ENCODE measurements at places on chromosomes 7 and 10.

GRCh38 chr7:37262181-37262580 is 186.5 kb downstream of the ELMO1 start:
- no peaks in the 10 kb centered on the region for H3K27me3 ChIP-seq
- no peaks in the 10 kb centered on the region for H3K36me3 ChIP-seq
- no peak overlapping the region for H3K27ac ChIP-seq
- no peak overlapping the region for H3K4me3 ChIP-seq

DNA sequence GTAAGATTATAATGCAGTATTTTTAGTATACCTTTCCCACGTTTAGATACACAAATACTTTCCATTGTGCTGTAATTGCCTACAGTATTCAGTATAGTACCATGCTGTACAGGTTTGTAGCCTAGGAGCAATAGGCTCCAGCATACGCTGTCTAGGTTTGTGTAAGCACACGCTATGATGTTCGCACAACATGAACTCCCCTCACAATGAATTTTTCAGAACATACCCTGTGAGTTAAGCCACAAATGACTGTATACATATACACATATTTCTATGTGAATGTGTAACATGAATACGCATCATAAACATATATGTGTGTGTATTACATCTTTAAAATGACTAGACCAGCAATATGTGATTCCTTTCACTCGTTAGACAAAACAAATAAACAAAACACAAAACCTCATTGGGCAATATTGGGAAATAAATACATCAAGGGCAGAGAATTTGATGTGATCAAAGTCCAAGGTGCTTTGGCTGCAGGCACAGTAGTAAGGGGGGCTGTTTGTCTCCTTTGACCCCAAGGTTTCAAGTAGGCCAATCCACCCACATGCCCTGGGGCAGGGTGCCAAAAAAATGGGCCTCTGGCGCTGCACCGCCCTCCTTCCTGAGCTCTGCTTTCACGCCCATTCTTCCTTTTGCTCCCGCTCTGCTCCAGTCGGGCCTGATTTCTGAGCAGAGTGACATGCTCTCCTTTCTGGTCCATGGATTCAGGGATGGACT is 33.9 kb downstream of the CHN2 start:
- no peaks in the 10 kb centered on the region for H3K4me1 ChIP-seq
- H3K27ac ChIP-seq: peak overlapping the region; percentile 72
- no peaks in the 10 kb centered on the region for H3K27me3 ChIP-seq
- no peaks in the 10 kb centered on the region for H3K36me3 ChIP-seq
- DNase-seq: peak; percentile 96
- H3K4me3 ChIP-seq: no peak overlapping the region

DNA sequence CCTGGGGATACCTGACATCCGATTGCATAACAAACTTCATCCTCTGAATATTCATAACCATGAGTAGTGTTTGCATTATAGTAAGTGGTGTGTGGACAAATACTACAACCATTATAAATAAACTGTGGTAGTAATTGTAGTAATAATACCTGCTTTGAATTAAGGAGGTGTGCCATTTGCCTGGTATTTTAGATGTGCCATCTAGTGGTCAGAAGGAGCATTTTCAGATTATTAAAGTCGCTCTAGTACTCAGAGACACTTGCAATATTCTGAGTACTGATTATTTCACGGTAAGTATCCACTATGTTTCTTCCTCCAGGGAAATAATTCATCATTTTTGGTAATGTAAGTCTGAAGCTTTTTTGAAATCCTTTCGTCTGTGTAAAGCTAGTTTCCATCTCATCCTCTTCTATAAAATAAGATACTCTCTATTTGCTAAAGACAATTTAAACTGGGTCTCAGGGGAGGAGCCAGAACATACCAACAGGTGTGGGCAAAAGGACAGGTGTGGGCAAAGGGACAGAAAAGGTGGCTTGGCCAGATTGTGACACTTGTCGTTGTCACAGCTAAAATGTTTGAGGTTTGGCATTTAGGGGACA is 115.3 kb upstream of the WDR11 start:
- no peak overlapping the region for H3K27ac ChIP-seq
- no peaks in the 10 kb centered on the region for H3K27me3 ChIP-seq
- H3K4me3 ChIP-seq: no peak overlapping the region
- DNase-seq: no peak
- no peaks in the 10 kb centered on the region for H3K4me1 ChIP-seq

DNA sequence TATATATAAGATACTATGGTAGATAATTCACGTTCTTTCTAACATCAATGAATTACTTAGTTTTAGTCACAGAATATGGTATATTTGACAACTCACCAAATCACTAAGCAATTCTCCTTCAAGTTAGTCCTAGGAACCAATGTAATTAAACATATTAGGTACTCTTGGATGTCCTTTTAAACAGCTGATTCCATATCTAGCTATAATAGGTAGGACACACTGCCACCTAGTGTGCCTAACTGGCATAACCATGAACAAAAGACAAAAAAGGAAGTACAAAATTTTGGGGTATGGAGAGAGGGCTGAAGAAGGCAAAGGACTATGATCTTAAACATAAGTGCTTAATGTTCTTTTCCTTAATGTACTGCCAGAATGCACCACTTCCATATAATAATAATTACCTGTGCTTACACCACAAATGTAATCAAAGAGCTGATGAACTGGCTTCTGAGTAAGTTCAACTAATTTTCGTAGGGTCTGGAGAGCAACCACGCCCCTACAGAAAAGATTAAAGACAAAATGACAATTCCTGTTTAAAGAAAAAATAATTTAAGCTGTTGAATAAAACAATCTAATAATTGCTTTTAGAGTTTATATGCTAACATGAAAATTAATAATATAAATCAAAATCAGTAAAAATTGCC is 28.7 kb downstream of the PNPLA8 start:
- no peak overlapping the region for H3K27ac ChIP-seq
- H3K36me3 ChIP-seq: peaks cover 22% of the 10 kb centered on the region
- H3K4me1 ChIP-seq: no peaks in the 10 kb centered on the region

- no peak overlapping the region for H3K27ac ChIP-seq
- H3K36me3 ChIP-seq: no peaks in the 10 kb centered on the region
- H3K4me3 ChIP-seq: no peak overlapping the region
- DNase-seq: no peak
- no peaks in the 10 kb centered on the region for H3K27me3 ChIP-seq
- H3K4me1 ChIP-seq: no peaks in the 10 kb centered on the region
Observed at GRCh38 chr10:76191336-76191735, 759.9 kb downstream of the LRMDA start.

- H3K27ac ChIP-seq: no peak overlapping the region
- DNase-seq: no peak
- H3K4me3 ChIP-seq: no peak overlapping the region
Observed at GRCh38 chr10:49830016-49830415, 67.9 kb upstream of the OGDHL start.

- no peak overlapping the region for H3K27ac ChIP-seq
- DNase-seq: no peak
- no peak overlapping the region for H3K4me3 ChIP-seq
Observed at GRCh38 chr7:21336743-21337142, 91.1 kb upstream of the SP4 start.

DNA sequence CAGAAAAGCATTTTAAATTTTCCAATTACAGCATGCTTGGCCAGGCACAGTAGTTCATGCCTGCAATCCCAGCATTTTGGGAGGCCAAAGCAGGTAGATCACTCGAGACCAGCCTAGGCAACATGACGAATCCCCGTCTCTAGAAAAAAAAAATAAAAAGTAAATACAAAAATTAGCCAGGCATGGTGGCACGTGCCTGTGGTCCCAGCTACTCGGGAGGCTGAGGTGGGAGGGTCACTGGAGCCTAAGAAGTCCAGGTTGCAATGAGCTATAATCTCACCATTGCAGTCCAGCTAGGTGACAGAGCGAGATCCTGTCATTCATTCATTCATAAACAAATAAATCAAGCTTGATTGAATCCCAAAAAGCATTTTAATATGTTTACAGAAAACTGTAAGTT is 234.9 kb downstream of the PARD3 start:
- no peak for DNase-seq
- no peak overlapping the region for H3K27ac ChIP-seq
- no peak overlapping the region for H3K4me3 ChIP-seq
- no peaks in the 10 kb centered on the region for H3K4me1 ChIP-seq
- no peaks in the 10 kb centered on the region for H3K27me3 ChIP-seq

GRCh38 chr7:7858559-7858958 is 110.0 kb upstream of the GLCCI1 start:
- no peak for DNase-seq
- no peaks in the 10 kb centered on the region for H3K27me3 ChIP-seq
- no peak overlapping the region for H3K27ac ChIP-seq
- no peaks in the 10 kb centered on the region for H3K36me3 ChIP-seq
- no peak overlapping the region for H3K4me3 ChIP-seq

- H3K27me3 ChIP-seq: no peaks in the 10 kb centered on the region
- no peaks in the 10 kb centered on the region for H3K4me1 ChIP-seq
- H3K27ac ChIP-seq: no peak overlapping the region
- H3K36me3 ChIP-seq: no peaks in the 10 kb centered on the region
Observed at GRCh38 chr7:143490717-143491306, 13.1 kb downstream of the TAS2R41 start.

- no peaks in the 10 kb centered on the region for H3K27me3 ChIP-seq
- no peak for DNase-seq
- H3K36me3 ChIP-seq: no peaks in the 10 kb centered on the region
- H3K27ac ChIP-seq: no peak overlapping the region
- no peak overlapping the region for H3K4me3 ChIP-seq
Observed at GRCh38 chr7:142611566-142612236, 137.6 kb upstream of the PRSS1 start.

DNA sequence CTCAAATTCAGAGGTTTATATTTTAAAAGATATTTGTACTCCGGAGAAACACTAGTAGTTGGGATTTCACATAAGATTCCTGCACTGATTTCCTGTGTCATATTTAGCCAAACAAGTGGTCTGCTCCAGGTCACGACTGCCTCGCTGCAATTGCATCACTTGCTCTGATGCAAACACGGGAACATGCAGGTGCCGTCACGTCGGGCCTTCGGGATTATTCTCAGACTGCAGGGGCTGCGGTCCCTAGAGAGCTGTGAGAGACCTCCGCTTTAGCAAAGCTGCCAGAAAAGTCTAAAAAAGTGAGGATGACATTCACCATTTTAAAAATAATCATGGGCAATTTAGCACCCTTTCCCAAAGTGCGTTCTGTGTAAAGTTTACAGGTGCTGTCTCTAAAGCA is 93.5 kb upstream of the DDC start:
- no peak overlapping the region for H3K4me3 ChIP-seq
- no peaks in the 10 kb centered on the region for H3K36me3 ChIP-seq
- H3K27me3 ChIP-seq: no peaks in the 10 kb centered on the region
- DNase-seq: peak; percentile 74
- H3K4me1 ChIP-seq: peaks cover 41% of the 10 kb centered on the region
- H3K27ac ChIP-seq: peak overlapping the region; percentile 67

- no peaks in the 10 kb centered on the region for H3K27me3 ChIP-seq
- H3K36me3 ChIP-seq: no peaks in the 10 kb centered on the region
- H3K4me1 ChIP-seq: no peaks in the 10 kb centered on the region
Observed at GRCh38 chr7:128106821-128107220, 75.6 kb upstream of the LRRC4 start.

DNA sequence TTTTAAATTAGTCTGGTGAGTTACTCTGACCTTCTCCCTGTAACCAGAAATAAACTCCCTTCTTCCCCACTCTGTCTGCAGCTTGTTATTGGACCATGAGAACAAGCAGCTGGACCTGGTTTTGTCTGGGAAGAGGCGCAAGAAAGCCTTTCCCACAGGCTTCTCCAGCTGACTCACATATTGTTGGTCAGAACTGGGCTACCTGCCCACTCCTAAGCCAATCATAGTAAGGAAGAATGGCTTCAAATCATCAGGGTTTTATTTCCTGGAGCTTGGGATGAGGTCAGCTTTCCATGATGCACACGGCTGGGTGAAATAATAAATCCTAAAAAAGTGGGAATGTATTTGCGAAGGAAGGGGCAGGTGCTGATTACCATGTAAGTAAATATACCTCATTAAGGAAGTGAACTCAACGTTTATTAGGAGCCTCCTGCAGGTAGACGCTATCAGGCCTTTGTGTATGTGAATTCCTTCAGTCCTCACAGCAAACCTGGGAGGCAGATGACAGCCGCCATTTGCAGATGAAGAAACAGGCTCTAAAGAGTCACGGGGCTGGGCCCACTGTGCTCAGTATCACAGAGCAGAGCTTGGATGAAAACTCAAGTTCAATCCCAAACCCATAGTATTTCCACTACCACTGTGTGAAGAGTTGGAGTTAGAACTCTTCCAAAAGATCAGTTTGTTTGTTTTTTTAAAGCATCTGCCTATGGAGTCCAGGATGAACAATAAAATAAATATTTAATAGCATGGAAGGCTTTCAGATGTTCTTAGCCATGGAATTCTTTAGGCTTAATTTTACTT is 32.8 kb downstream of the IL15RA start:
- H3K4me3 ChIP-seq: no peak overlapping the region
- no peaks in the 10 kb centered on the region for H3K27me3 ChIP-seq
- peak overlapping the region; percentile 58 for H3K27ac ChIP-seq
- no peaks in the 10 kb centered on the region for H3K36me3 ChIP-seq
- peaks cover 5% of the 10 kb centered on the region for H3K4me1 ChIP-seq

DNA sequence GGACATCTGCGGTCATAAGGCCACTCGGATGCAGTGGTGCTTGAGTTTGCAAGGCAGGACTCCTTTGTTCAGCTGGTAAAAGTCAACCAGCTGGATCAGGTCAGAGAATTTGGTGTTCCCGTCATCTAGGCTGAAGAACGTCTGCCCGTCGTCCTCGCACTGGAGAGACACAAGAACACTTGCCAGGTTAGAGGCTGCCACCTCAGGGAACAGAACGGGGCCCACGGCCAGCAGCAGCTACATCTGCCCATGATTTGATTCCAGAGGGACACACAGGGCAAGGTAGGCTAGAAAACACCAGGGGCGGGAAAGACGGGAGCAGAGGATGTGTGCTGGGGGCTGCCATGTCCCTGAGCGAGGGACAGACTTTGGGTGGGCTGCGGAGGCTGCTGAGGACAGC is 27.7 kb upstream of the DDC start:
- peaks cover 5% of the 10 kb centered on the region for H3K36me3 ChIP-seq
- DNase-seq: no peak
- H3K4me1 ChIP-seq: no peaks in the 10 kb centered on the region

DNA sequence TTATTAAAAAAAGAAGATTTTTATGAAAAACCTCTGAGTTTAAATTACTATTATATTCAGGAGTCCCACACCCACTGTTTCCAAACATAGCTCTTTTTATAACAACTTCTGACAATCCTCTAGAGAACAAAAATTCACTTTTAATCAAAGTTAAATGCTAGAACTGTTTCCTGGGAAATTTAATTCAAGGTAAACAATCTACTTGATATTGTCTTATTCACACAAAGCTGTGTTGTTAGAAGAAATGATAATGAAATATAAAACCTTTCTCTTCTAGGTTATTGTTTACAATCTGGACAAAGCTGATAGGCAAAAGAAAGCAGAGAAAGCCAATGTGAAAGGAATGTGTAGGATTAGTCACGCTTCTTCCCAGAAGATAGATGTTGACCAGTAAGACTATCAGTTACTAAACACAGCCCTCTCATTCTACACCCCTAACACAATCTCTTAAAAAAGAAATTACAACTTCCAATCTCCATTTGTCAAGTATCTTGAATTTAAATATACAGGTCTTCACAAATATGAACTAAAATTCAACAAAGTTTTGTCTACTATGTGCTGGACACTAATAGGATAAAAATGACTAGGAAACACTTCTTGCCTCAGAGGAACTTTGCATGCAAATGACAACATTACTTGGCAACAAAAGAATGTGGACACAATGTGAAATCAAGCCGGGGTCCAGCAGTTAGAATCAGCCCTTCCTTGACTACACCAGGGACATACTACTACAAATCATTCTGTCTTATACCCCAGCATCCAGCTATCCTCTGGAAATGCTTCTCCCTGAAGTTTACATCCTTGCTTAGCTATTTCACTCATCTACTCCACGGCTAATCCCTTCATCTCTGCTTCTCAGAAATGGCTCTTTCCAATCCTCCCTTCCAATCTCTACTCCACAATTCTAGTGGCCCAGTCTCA is 123.7 kb downstream of the IMMP2L start:
- H3K36me3 ChIP-seq: no peaks in the 10 kb centered on the region
- DNase-seq: no peak
- no peaks in the 10 kb centered on the region for H3K4me1 ChIP-seq
- H3K27me3 ChIP-seq: no peaks in the 10 kb centered on the region
- H3K4me3 ChIP-seq: no peak overlapping the region
- no peak overlapping the region for H3K27ac ChIP-seq
